ENCODE measurements at places on chromosomes 16 and 17. TPM values are rescaled to one million over a fixed set of nuclear protein-coding genes. Genes with fewer than 3 reads are reported as not detected.
A peak's percentile ranks its signal among the peaks of the same experiment; 100 is the strongest.

Gene C17orf107
- not detected for total RNA-seq

DNA sequence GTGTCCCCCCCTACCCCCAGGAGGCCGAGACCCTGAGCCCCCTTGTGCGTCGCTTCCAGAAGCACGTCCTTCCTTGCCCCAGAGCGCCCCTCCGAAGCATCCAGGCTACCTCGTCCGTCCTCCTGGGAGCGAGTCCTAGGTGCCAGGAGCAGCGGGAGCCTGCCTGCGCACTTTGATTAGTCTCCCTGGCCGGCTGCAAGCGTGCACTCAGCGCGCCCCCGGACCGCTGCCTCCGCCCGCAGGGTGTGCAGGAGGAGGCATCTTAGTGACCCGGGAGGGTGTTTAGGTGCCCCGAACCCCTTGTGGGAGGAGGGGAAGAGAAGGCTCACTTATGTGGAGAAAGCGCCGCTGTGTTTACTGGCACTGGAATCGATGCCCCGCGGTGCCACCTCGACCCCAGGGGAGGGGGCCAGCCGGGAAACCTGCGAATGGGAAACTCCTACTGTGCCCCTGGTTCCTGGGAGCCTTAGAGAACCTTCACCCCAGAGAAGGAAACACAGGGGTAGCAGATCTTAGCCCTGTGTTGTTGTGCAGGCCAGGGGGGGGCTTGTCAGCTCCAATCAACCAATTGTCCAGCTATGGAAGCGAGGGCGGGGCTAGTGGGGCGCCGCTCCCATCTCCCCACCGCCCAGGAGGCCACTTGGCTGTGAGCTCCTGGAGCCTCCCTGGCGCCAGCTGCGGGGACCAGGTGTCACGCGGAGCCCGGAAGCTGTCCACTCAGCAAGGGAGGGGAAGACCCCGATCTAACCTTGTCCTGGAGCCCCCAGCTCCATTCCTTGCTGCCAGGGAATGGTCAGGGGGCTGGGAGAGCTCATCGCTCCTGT, 922.8 kb upstream of the EEF2KMT start:
- no peak for DNase-seq
- no peak overlapping the region for H3K27ac ChIP-seq
- no peaks in the 10 kb centered on the region for H3K4me1 ChIP-seq
- no peaks in the 10 kb centered on the region for H3K36me3 ChIP-seq

Gene VPS35L
- 44.4 TPM for total RNA-seq

GRCh38 chr17:55872374-55872773, 121.5 kb downstream of the PCTP start:
- no peak for DNase-seq
- H3K27ac ChIP-seq, result no peak overlapping the region
- no peaks in the 10 kb centered on the region for H3K36me3 ChIP-seq

DNA sequence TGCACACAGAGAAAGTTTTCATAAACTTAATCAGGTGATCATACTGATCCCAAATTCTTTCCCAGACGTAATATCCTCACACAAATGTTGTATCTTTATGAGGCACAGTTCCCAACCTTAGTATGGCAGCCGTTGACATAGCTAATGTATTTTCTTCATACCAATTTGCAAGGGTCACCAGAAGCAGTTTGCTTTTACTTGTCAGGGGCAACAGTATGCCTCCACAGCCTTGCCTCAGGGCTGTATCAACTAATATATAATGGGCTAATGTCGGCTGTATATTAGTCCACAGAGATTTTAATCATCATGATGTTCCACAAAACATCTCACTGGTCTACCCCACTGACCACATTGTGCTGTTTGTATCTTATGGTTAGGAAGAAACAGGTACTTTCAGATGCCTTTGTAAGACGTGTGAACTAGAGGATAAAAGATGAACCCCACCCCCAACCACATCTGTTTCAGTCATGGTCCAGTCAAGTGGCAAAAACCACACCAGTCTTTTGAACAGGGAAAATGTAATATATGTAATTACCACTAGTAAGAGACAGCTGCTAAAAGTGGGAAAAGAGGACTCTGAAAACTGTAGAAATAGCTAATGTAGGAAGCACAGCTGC, 55.2 kb downstream of the GAN start:
- peaks cover 25% of the 10 kb centered on the region for H3K36me3 ChIP-seq
- no peaks in the 10 kb centered on the region for H3K27me3 ChIP-seq
- no peak overlapping the region for H3K27ac ChIP-seq
- no peaks in the 10 kb centered on the region for H3K4me1 ChIP-seq
- DNase-seq, result no peak
- H3K4me3 ChIP-seq, result no peak overlapping the region

Gene KCNH4
- total RNA-seq, result not detected

GRCh38 chr16:85518398-85519049, 94.6 kb upstream of the GSE1 start:
- no peaks in the 10 kb centered on the region for H3K27me3 ChIP-seq
- no peak for DNase-seq
- H3K36me3 ChIP-seq, result no peaks in the 10 kb centered on the region
- H3K27ac ChIP-seq, result no peak overlapping the region
- peaks cover 7% of the 10 kb centered on the region for H3K4me1 ChIP-seq

- no peaks in the 10 kb centered on the region for H3K36me3 ChIP-seq
- no peak overlapping the region for H3K27ac ChIP-seq
- no peak overlapping the region for H3K4me3 ChIP-seq
- no peaks in the 10 kb centered on the region for H3K27me3 ChIP-seq
- no peaks in the 10 kb centered on the region for H3K4me1 ChIP-seq
These were observed 91.5 kb upstream of the HAS3 start for GRCh38 chr16:69013991-69014390.

DNA sequence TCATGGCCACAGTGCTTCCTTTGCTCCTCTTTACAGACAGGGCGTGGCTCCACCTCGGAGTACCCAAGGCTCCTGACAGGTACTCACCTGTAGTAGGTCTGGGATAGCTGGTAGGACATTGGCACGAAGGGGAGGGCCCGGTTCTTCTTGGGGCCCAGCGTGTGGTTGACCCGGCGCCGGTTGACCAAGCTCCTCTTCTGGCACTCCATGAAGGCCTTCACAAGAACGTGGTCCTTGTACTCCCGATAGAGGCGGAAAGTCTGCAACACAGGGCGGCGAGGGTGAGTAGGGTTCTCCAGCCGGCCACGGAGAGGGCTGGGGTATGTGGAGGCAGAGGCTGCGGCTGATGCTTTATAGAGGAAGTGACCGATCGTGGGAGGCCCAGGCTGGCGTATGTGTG, 69.7 kb downstream of the IL21R start:
- H3K4me1 ChIP-seq, result no peaks in the 10 kb centered on the region
- DNase-seq, result no peak
- no peaks in the 10 kb centered on the region for H3K27me3 ChIP-seq
- no peak overlapping the region for H3K4me3 ChIP-seq
- no peak overlapping the region for H3K27ac ChIP-seq

Gene TOX3
- not detected for total RNA-seq

Gene AATK
- total RNA-seq, result 20.6 TPM

- H3K36me3 ChIP-seq, result no peaks in the 10 kb centered on the region
- no peak overlapping the region for H3K27ac ChIP-seq
- no peaks in the 10 kb centered on the region for H3K27me3 ChIP-seq
- H3K4me1 ChIP-seq, result no peaks in the 10 kb centered on the region
- H3K4me3 ChIP-seq, result no peak overlapping the region
These were observed 71.1 kb downstream of the TMEM114 start for GRCh38 chr16:8519179-8519578.

Gene SNAI3
- not detected for total RNA-seq

DNA sequence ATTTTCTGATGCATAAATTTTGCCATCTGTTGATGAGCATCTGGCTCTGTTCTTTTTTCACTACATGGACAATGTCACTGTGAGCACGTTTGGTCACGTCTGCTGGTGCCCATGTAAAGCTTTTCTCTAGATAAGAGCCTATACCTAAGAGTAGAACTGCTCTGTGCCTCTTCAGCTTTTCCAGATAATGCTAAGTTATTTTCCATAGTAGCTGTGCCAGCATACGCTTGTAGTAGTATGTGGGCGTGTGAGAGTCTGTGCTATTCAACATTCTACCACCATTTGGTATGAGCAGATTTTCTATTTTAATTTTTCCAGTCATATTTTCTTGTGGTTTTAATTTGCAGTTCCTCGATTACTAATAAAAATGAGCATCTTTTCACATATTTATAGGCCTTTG, 33.2 kb downstream of the VPS35L start:
- no peaks in the 10 kb centered on the region for H3K27me3 ChIP-seq
- no peak overlapping the region for H3K4me3 ChIP-seq
- H3K36me3 ChIP-seq, result peaks cover 23% of the 10 kb centered on the region

Gene SOX15
- not detected for total RNA-seq

DNA sequence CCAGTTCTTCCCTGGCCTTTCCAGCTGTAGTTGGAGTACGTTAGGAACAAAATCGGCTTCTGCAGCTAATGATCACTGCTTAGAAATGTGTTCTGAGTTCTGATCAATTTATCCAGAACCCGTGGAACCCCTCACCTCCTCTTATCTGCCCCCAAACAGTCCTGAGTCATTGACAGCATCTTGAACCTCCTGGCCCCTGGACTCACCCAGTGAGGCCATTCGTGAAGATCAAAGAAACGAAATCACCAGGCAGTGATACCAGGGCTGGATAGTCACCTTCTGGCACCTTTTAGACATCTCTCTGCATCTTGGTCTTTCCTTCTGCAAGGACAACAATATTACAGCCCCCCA, 17.0 kb upstream of the EXOC7 start:
- H3K4me1 ChIP-seq, result peaks cover 7% of the 10 kb centered on the region
- H3K4me3 ChIP-seq, result no peak overlapping the region
- H3K27ac ChIP-seq, result no peak overlapping the region
- H3K27me3 ChIP-seq, result no peaks in the 10 kb centered on the region
- no peak for DNase-seq

- H3K4me3 ChIP-seq, result no peak overlapping the region
- no peak for DNase-seq
- H3K27ac ChIP-seq, result no peak overlapping the region
- H3K4me1 ChIP-seq, result peaks cover 2% of the 10 kb centered on the region
These were observed 7.8 kb upstream of the ARL6IP1 start for GRCh38 chr16:18809165-18809564.

Gene NOD2
- 3.8 TPM for total RNA-seq

DNA sequence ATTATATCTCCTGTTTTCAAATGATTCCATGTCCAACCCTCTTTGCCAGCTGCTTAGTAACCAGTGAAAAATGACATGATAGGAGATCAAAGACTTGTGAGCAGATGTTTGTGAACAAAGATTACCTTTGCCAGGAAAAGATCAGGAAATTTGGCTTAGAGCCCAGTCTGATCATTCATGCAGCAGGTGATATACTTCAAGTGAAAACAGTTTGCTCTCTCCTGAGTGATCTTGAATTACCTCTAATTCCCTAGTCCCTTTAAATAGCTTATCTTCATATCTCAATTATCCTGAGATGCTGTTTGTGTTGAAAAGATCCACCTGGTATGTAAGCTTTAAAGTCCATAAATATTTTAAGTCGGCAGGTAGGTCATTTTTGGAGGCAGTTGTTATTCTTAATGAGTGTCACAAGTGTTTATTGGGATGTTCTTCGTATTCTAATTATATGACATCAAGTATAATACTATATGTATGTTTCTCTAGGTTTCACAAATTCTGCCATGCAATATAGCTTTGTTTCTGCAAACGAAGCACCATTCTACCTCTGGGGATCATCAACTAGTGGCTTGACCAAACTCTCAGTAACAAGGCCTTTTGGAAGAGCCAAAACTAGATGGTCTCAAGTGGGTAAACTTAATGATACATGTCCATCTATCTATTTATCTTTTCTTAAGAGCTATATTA, 13.2 kb upstream of the VPS35L start:
- no peak overlapping the region for H3K27ac ChIP-seq
- no peak for DNase-seq
- peaks cover 35% of the 10 kb centered on the region for H3K36me3 ChIP-seq
- no peaks in the 10 kb centered on the region for H3K4me1 ChIP-seq
- H3K4me3 ChIP-seq, result no peak overlapping the region

- H3K36me3 ChIP-seq, result no peaks in the 10 kb centered on the region
- peak overlapping the region; percentile 96 for H3K4me3 ChIP-seq
- DNase-seq, result no peak
- no peaks in the 10 kb centered on the region for H3K27me3 ChIP-seq
These were observed 7.7 kb upstream of the ACTG1 start for GRCh38 chr17:81520021-81520901.

Gene ZNF213
- 25.3 TPM for total RNA-seq

DNA sequence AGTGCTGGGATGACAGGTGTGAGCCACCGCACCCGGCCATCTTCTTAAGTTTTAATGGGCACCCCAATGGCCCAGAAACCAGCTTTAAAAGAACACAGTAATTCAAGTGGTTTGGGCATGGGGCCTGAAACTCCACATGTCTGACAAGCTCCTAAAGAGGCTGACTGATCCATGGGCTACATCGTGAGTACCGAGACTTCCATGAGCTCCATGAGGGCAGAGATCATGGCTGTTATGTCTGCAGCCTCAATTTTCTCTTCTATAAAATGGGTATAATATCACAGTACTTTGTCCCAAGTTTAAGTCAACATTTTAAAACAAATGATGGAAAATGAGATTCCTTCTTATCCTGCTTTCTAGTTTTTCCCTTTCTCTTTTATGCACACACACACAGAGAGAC, 397.6 kb upstream of the MAF start:
- no peaks in the 10 kb centered on the region for H3K4me1 ChIP-seq
- no peak overlapping the region for H3K27ac ChIP-seq
- DNase-seq, result no peak
- no peak overlapping the region for H3K4me3 ChIP-seq

GRCh38 chr16:89268585-89268984, 51.1 kb downstream of the ZNF778 start:
- no peaks in the 10 kb centered on the region for H3K4me1 ChIP-seq
- no peak for DNase-seq
- no peaks in the 10 kb centered on the region for H3K27me3 ChIP-seq
- no peak overlapping the region for H3K27ac ChIP-seq

DNA sequence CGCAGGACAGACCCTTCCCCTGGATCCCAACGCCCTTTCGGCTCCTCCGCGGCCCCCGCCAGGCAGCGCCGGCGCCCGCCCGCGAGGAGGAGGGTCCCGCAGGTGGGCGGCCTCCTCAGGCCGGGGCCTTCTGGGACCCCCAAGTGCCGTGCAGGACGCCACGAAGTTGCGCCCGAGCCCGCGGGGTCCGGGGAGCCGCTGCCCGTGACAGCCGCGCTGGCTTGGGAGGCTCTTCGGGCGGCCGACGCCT, 504 bp downstream of the ERN1 start:
- peak overlapping the region; percentile 98 for H3K27ac ChIP-seq
- no peak for DNase-seq

GRCh38 chr16:65624666-65625065, 502.8 kb upstream of the CDH11 start:
- no peak for DNase-seq
- H3K4me1 ChIP-seq, result no peaks in the 10 kb centered on the region
- H3K27me3 ChIP-seq, result no peaks in the 10 kb centered on the region

GRCh38 chr17:18315562-18315922, 449 bp downstream of the SMCR8 start:
- H3K4me3 ChIP-seq, result peak overlapping the region; percentile 79
- no peaks in the 10 kb centered on the region for H3K27me3 ChIP-seq
- peaks cover 50% of the 10 kb centered on the region for H3K4me1 ChIP-seq
- H3K36me3 ChIP-seq, result peaks cover 30% of the 10 kb centered on the region
- no peak for DNase-seq

Gene SLC25A19
- total RNA-seq, result 1.3 TPM

GRCh38 chr16:83878838-83879237, 20.1 kb upstream of the MLYCD start:
- no peaks in the 10 kb centered on the region for H3K4me1 ChIP-seq
- no peaks in the 10 kb centered on the region for H3K36me3 ChIP-seq
- H3K27ac ChIP-seq, result no peak overlapping the region
- H3K27me3 ChIP-seq, result no peaks in the 10 kb centered on the region
- H3K4me3 ChIP-seq, result no peak overlapping the region

GRCh38 chr16:64312980-64313379, 808.9 kb downstream of the CDH11 start:
- no peaks in the 10 kb centered on the region for H3K36me3 ChIP-seq
- no peak for DNase-seq
- no peaks in the 10 kb centered on the region for H3K4me1 ChIP-seq
- no peak overlapping the region for H3K27ac ChIP-seq
- H3K27me3 ChIP-seq, result no peaks in the 10 kb centered on the region
- no peak overlapping the region for H3K4me3 ChIP-seq

Measured in ascending aorta (tissue), 2 donors.